ENCODE measurements at places on chromosomes 5 and 9. TPM values are rescaled to one million over a fixed set of nuclear protein-coding genes. Genes with fewer than 3 reads are reported as not detected.

The TXNDC8 gene
- not detected for total RNA-seq

The BAAT gene
- total RNA-seq = not detected

The SH3RF2 gene
- total RNA-seq = not detected

The GARIN3 gene
- not detected for total RNA-seq

The DMRT2 gene
- not detected for total RNA-seq

The FSD1L gene
- total RNA-seq = 2.1 TPM

The NR4A3 gene
- 0.76 TPM for total RNA-seq

The NUTM2F gene
- total RNA-seq = not detected

The FABP6 gene
- total RNA-seq = not detected

The OR1Q1 gene
- not detected for total RNA-seq

The BHMT2 gene
- 2.7 TPM for total RNA-seq

The FKTN gene
- total RNA-seq = 7.2 TPM

The PCDHGB3 gene
- 2.6 TPM for total RNA-seq

The TRAF1 gene
- 0.43 TPM for total RNA-seq

The AK1 gene
- total RNA-seq = 17.6 TPM

The SLC23A1 gene
- not detected for total RNA-seq

The VCAN gene
- total RNA-seq = 0.69 TPM

The DEPDC1B gene
- 1.6 TPM for total RNA-seq

The EFCAB9 gene
- total RNA-seq = not detected

The HACD4 gene
- under 0.01 TPM for total RNA-seq

The SRP19 gene
- total RNA-seq = 31.2 TPM

The GLIPR2 gene
- total RNA-seq = 112 TPM

The POLK gene
- 36.0 TPM for total RNA-seq

The CCIN gene
- total RNA-seq = 0.11 TPM
